Muscle of back (tissue), 13 donors: ENCODE measurements at places on chromosomes 12 and 14.

DNA sequence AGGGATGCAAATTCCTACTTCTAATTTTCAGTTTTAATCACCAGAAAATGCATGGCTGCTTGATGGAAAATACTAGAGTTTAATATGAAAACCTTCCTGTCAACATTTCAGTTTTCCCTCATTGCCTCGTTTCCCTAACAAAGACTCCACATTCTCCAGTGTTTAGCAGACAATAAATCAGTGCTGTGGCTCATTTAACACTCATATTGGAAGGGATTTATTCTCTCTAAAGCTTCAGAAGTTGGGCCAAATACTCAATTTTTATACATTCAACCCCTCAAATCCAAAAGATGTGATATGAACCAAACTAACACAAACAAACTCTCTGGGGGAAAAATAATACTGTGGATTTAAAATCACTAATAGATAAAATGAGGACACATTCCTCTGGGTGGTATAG, 482.5 kb downstream of the FLRT2 start:
- DNase-seq: peak; percentile 4

GRCh38 chr14:26191671-26192070, 406.2 kb downstream of the NOVA1 start:
- no peak for DNase-seq

DNA sequence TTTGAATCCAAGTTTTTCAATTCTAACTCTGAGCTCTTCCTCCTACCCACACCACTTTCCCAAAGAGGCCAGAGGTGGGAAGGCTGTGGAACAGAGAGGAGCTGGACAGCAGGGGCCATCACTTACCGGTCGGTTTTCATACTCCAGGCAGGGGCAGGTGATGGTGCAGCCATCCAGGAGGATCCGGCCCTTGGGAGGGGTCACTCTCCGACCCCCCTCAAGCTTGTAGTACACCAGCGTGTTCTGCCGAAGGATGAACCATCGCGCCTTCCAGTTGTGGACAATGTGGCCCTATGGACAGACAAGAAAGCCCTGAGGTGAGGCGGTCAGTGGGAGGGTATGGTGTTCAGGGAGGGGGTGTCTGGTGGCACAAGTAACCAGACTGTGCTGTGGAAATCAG, 14.4 kb downstream of the PLEK2 start:
- no peak for DNase-seq

DNA sequence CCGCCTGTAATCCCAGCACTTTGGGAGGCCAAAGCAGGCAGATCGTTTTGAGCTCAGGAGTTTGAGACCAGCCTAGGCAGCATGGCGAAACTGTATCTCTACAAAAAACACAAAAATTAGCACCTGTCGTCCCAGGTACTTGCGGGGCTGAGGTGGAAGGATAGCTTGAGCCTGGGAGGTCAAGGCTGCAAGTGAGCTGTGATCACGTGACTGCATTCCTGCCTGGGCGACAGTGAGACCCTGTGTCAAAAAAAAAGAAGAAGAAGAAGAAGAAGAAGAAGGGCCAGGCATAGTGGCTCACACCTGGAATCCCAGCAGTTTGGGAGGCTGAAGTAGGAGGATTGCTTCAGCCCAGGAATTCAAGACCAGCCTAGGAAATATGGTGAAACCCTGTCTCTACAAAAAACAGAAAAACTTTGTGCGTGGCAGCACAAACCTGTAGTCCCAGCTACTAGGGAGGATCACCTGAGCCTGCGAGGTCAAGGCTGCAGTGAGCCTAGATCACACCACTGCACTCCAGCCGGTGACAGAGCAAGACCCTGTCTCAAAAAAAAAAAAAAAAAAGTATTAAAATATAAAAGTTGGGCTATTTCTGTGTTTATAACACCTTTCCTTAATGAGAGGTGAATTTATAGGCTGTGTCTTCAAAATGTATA, 15.5 kb downstream of the RXYLT1 start:
- DNase-seq: no peak

DNA sequence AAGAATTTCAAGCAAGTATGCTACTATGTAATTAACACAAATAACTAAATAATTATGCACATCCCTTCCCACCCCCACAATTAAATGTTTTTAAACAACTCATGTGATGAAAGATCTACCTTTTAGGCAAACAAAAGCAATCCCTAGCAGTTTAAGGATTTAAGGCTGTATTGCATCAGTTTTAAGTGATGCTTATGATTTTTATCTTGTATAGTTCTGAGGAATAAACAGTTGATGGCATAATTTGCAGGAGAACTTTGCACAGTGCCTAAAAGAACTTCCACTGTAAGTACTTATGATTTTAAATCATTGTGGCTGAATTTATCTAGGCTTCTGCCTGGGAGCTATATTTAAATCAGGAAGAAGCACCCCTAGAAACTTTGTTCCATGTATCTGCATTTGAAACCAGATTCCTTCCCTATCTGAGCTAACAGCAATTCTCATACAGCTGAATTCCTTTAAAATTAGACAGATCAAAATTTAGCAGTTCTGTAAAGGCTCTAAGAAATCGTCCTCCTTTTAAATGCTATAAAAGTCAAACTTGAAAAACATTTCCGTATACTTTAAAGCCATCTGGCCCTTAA, 388.6 kb downstream of the BCAT1 start:
- DNase-seq: no peak

DNA sequence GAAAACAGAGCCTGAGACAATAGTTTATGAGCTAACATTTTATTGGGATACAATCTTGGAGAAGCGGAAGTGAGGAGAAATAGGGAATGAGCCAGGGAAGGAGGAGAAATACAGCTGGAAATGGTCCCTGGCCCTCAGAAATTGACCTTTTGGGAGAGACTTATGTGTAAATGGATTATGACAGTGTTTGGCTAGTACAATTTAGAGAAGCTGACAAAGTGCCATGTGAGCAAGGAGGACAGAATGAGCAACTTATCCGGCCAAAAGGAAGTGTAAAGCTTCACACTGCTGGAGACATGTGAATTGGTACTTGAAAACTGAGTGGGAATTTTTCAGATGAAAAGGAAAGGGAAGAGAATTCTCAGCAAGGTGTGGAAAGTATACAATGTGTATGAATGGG, 2.9 kb downstream of the GLIPR1 start:
- DNase-seq: no peak

GRCh38 chr12:52423661-52424500, 10.3 kb downstream of the KRT75 start:
- DNase-seq: peak; percentile 10

DNA sequence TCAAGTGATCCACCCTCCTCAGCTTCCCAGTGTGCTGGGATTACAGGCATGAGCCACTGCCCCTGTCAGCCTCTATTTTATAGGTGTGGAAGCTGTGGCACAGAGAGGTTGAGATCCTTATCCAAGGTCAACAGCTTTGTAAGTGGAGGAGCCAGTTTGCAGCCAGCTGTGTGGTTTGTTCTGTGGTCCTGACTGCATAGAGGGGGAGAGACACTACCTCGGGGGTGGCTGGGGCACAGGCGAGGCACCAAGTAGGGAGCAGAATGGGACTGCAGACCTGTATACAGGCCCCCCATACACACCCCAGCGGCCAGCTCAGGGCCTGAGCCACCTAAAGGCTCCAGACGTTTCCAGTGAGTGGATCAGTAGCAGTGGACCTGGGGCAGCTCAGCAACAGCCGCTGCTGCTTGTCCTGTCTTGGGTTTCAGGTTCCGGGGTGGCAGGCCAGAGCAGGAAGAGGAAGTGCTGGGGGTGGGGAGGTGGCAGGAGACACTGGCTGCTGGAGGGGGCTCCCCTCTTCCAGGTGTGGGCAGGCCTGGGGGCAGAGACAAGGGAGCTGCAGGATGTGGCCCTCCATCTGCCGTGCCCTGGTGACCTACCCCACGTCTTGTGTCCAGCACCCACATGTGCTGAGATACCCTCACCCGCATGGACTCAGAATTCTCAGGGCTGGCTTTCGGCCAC, 11.0 kb downstream of the ORAI1 start:
- DNase-seq: no peak

GRCh38 chr12:104306943-104307654, 3.6 kb downstream of the EID3 start:
- no peak for DNase-seq

- no peak for DNase-seq
Observed at GRCh38 chr12:45615268-45615667, 114.2 kb upstream of the ARID2 start.

DNA sequence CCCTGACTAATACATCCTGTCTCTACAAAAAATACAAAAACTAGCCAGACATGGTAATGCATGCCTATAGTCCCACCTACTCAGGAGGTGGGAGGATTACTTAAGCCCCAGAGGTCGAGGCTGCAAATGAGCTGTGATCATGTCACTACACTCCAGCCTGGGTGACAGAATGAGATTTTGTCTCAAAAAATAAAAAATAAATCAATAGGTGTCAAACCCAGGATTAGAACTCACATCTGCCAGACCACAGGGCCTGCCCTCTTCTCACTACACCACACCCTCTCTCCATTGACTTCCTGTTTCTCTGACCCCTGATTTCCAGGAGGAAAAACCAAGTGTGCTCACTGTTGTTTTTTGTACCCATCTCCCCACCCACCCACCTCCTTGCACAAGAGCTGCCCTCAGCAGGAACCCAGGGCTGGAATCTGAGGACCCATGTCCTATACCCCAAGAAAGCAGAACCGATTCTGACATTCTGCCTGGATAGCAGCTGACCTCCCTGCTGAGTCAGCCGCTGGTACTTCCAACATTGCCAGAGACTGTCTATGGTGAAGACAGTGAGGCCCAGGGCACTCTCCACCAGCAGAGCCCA, 6.2 kb downstream of the CMKLR1 start:
- DNase-seq: no peak

- DNase-seq: peak; percentile 80
Observed at GRCh38 chr12:116539905-116540482, 19.2 kb upstream of the MAP1LC3B2 start.

- no peak for DNase-seq
Observed at GRCh38 chr14:75770635-75771034, 109.6 kb downstream of the TTLL5 start.

DNA sequence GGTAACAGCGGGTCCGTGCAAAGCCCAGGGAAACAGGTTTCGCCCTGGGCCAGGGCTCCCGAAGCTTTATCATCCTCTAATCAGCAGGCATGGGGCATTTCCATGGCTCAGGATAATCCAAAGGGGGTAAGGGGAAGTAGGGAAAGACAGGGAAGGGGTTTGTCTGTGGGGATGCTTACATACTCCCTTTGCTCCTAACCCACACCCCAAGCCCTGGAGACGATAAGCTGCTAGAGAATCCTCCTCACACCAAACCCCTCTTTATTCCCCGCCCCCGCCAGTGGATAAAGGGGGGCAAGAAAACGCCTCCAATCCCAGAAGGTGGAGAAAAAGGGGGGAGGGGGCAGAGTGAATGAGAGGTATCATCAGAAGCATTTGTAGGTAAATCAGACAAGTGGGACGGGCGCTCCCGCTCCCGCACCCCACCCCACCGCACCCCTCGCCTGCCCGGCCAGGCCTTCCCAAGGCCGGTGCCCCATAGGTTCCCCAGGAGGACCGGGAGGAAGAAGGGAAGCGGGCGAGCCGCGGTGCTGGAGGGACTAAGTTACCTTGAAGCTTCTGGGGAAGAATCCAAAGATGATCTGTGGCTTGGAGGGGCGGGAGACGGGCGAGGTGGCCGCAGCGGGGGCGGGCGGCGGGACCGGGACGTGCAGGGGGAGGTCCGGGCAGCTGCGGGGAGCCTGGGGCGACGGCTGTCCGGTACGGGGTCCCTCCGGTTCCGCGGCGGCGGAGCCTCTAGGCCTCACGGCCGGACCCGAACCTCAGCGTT, 762 bp downstream of the PPP2R5E start:
- DNase-seq: peak; percentile 48

GRCh38 chr12:108822497-108823205, 34.7 kb downstream of the SSH1 start:
- no peak for DNase-seq

DNA sequence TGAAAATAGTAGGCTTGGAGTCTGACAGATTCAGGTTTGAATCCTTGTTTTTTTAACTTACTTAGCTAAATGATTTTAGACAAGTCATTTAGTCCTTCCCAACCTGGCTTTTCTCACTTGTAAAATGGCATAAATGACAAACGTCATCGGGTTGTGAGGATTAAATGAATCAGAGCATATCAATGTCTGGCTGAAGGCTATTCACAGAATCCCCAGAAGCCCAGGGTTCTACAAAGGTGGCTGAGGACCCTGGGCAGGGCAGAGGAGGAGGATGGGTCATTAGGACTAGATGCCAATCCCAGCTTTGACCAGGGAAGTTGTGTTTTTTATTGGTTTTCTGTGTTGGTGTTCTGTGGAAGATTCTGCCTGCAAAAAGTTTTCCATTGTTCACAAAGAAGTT, 7.6 kb upstream of the PTPRB start:
- DNase-seq: no peak

DNA sequence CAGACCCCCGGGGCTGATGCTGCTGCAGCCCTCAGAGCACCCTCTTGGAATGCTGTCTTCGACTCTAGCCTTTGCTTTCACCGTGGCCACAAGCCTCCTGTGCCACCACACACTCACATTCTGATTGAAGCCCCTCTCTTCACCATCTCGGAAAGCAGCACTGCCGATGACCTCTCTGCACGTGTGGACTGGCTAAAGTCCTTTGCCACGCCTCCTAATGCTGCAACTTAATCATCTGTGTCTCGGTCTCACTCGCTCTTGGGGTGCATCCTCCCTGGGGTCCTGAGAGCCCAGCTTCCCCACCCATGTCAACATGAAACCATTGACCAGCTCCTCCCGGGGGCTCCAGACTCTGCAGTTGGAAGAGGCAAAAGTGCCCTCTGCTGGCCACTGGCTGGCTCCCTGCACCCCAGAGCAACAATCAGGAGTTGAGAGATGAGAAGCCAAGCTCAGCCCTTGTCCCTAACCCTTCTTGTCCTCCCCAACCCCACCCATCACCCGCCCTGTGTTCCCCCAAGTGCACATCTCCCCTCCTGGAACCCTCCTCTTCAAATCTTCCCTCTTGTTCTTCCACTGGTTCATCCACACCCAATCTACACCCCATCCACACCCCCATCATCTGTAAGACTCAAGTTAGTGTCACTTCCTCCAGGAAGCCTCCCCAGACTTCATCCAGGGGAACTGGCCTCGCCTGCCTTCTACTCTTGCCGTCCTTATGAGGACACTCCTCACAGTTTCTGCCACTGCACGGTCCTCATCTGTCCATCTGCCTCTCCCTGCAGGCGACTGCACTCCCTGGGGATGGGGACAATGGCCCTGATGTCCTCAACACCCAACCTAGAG, 23.6 kb upstream of the FAM181A start:
- DNase-seq: no peak

GRCh38 chr14:52850451-52850909, 59.1 kb upstream of the GNPNAT1 start:
- no peak for DNase-seq

- no peak for DNase-seq
Observed at GRCh38 chr12:80846952-80847351, 90.8 kb downstream of the LIN7A start.

- DNase-seq: no peak
Observed at GRCh38 chr12:77163074-77164038, 98.0 kb upstream of the E2F7 start.

GRCh38 chr12:53999559-54000115, 324 bp upstream of the HOXC9 start:
- peak; percentile 83 for DNase-seq

DNA sequence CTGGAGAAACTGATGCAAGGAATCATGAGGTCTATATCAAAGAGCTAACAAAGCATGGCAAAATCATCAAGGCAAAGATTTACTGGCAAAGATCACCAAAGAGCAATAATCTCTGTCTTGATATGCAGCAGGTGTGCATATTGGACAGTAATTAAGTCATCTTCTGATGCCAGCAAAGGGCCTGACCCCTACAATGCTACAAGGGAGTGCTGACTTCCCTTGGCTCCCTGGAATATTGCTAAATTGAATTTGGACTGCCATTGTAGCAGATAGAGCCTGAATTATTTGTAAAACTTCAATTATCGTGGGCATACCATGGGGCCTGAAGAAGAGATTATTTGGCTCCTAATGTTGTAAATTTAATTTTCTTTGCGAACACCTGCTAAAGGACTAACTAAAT, 307.9 kb upstream of the SYT1 start:
- no peak for DNase-seq
